T47D (cell line): ENCODE measurements at places on chromosomes 4 and X.

- peak; percentile 44 for DNase-seq
Observed at GRCh38 chr4:69098470-69098869, 2.2 kb downstream of the UGT2B7 start.

DNA sequence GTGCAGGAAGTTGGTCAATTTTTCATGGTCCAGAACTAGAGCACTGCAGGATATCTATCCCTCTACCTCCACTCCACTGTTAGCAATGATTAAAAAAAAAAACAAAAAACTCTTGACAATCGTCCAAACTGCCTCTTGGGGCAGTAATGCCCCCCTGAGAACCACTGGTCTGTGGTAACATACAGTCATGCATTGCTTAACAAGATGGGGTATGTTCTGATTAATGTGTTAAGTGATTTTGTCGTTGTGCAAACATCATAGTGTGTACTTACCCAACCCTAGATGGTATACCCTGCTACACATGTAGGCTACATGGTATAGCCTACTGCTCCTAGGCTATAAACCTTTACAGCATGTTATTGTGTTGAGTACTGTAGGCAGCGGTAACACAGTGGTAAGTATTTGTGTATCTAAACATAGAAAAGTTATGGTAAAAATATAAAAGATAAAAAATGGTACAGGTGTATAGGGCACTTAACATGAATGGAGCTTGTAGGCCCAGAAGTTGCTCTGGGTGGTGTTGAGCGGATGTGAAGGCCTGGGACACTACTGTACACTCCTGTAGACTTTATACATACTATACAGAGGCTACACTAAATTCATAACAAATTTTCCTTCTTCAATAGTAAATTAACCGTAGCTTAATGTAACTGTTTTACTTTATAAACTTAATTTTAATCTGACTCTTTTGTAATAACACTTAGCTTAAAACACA lies 34.1 kb downstream of the ART3 start:
- DNase-seq: no peak

- no peak for DNase-seq
Observed at GRCh38 chr4:113882668-113883067, 96.8 kb downstream of the ARSJ start.

DNA sequence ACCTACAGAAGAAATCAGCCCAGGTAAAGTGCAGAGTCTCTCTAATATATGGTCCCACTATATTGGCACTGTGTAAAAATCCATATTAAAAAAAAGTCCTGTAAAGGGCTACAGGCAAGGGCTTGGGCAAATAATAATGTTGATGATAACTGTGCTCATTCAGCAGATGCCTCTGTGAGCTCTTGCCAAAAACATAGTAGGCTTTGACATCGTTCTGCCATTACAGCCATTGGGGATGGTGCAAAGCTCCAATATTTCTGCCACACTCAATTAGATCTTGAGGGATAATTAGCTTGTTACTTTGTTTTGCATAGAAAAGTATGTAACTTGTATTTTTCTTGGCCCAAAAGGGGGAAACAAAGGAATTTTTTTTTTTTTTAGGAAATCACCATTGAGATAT lies 645.5 kb upstream of the FAM241A start:
- no peak for DNase-seq

DNA sequence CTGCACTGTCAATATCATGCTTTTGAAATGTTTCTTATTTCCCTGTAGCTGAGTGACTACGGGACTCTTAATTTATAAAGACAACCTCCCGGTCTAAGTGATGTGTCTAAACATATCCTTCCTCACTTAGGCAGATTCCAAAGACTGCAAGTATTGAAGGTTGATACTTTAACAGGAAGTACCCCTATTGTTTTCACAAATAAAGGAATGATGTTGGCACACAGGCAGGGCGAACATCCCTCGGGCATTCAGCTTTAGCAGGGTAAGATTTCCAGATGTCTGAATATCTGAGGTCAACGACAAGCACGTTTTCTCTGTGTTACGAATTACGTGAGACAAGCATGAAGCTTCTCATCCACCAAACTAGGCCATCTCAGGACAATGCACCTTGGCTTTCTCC lies 638.0 kb upstream of the FRG1 start:
- DNase-seq: no peak

GRCh38 chr4:95591278-95591677 lies 42.5 kb upstream of the UNC5C start:
- DNase-seq: no peak

GRCh38 chrX:134520860-134521390 lies 61.0 kb downstream of the HPRT1 start:
- peak; percentile 7 for DNase-seq

DNA sequence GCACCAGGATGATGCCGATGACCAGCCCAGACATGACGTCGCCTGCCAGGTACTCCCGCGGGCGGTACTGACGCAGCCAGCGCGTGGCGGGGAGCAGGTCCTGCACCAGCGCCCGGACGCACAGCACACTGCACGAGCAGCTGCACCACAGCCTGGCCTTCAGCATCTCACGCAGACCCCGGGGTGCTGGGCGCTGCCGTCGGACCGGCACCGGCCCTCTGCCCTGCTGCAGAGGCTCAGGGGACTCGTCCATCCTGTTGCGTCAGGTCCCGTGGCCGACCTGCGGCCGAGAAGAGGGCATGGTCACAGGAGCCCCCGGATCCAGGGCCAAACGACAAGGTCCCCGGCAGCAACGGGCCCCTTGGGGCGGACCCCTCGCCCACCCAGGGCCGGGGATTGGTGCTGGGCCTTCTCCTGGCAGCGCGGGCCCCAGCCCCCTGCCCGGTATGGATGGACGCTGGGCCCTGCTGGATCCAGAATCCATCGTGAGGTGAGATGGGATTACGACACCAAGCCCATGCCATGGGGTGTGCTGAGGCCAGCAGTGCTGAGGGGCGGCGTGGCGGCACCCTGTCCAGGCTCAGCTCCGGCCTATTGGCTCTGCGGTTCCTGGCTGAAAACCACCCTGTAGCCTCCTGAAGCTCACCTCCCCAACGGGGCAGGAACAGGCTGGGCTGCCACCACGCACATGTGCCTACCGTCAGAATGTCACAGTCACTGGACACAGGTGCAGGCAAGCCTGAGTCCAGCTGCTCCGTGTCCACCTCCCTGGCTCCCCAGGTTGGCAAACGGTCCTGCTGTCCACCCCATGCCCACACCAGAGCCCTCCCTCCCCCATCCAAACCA lies 1.5 kb downstream of the SLC26A1 start:
- no peak for DNase-seq

DNA sequence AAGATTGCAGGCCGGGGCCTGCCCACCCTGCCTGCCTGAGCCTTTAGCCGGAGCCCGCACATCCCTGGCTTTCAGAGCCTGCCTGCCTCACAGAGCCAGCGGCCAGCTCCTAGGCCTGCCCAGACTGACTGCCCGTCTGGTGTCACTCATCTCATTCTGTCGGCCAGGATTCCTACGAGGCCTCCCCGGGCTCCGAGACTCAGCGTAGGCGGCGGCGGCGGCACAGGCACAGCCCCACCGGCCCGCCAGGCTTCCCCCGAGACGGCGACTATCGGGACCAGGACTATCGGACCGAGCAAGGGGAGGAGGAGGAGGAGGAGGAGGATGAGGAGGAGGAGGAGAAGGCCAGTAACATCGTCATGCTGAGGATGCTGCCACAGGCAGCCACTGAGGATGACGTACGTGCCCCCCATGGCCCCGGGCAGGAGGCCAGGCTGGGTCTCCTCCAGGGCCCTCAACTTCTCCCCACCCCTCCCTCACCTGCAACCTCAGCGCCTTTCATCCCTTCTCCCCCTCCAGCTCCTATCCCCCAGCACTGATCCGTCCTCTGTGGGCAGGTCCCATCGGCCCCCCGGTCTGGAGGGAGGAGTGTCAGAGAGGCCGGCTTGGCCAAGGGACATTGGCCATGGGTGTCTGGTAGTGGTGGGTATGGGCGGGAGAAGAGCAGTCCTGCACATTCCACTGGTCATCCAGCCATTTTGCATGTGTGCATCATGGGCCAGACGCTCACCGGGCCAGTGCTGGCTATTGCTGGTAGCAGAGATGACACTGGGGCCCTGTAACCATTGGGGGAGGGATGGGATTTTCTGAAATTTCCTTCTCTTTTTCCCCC lies 22.6 kb upstream of the UBA1 start:
- DNase-seq: no peak

DNA sequence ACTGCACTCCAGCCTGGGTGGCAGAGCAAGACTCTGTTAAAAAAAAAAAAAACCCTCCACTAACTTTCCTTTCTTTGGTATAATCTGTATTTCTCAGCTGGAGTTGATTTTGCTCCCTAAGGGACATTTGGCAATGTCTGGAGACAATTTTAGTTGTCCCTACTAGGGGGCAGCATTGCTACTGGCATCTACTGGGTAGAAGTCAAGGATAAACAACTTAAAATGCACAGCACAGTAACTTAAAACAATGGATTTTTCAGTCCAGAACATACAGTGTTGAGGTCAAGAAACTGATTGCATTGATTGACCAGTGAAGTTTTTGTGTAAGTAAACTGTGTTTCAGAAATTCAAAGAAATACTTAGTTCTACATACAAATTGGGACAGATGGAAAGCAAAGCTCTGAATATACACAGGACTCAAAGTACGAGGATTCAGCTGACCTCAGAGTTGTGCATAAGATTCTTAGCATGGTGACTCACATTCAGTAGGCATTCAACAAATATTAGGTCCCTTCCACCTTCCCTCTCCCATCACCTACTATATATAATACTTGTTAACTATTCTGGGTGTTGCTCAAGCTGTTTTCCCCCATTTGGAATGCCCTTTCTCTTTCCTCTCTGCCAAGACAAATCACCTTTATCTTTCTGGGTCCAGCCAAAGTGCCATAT lies 8.8 kb downstream of the DDX53 start:
- DNase-seq: peak; percentile 13

DNA sequence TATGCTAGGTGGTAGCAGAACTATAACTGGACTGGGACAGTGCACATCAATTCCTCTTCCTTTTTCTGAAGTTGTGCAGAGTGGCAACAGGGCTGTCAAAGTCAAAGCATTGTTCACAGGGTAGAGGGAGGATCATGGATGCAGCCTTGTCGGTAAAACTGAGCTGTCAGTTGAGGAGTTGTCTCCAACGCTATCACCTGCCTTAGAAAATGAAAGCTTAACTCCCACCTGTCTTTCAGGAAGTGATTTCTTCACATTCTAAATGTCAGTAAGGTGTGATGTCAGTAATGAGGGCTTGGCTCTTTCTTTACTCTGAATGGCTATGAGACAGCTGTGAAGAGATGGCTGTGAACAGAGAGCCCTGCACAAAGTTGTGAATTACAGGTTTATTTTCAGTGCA lies 66.4 kb upstream of the BANK1 start:
- no peak for DNase-seq

GRCh38 chr4:170325599-170325998 lies 235.8 kb upstream of the AADAT start:
- no peak for DNase-seq

GRCh38 chr4:122879001-122879400 lies 43.4 kb downstream of the NUDT6 start:
- DNase-seq: no peak

DNA sequence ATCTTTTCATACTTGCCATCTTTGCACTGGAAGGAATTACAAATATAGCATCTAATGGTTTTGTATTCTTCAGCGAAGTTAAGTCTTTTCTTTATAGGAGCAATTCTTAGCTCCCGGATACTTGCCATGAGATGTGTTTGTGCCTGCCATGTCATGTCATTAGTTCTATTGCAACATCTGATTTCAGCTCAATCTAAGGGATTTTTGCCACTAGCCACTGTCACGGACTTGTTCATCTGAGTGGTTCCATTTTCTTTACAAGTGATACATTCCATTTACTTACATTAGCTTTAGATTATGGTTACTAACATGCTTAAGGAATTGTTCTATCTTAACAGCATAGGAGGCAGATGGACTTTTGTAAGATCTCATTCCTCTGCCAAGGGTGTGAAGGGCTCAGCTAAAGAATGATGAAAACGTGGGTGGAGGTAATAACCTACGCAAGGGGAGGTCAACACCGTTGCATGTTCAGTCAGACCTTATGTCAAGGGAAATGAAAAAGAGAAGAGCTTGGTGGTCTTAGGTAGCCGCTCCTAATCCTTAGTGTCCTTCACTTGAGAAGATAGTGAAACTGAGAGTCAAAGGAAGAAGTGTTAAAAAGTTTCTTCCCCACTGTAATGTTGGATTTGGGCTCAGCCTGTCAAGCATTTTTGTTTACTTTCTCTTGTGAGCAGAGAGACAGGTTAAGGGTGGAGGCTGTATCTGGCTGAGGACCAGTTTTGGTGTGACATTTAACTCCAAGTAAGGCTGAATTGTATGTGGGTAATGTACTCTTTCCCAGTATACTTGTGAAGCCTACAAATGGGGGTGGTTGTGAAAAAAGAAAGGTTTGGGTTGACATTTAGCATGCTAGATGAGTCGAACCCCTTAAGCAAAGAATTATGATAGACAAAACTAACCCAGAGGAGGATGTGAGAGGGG lies 3.6 kb upstream of the KLHL2 start:
- no peak for DNase-seq

DNA sequence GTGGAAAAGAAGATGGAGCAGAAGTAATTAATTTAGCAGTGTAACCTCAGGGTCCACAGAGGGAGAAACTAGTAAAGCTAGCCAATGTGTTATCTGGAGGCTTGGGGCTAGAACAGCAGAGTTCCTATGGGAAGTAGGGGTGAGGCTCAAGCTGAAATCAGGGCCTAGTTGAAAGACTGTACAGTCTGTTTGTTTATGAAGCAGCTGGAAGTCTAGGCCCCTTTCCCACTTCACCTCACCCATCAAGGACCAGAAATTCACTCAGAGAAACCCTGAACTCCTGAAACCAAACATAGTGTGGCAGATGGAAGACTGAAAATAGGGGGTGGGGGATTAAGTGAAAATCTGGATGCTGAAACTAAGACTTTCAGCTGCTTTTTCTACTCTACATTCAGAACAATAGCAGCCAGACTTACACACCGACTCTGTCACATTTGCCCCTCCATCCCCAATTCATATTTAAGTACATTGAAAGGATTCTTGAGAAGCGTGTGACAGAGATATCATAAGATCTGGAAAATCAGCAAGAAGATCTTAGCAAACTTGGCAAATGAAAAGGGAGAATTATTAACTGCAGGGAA lies 32.6 kb upstream of the FAM241A start:
- no peak for DNase-seq

DNA sequence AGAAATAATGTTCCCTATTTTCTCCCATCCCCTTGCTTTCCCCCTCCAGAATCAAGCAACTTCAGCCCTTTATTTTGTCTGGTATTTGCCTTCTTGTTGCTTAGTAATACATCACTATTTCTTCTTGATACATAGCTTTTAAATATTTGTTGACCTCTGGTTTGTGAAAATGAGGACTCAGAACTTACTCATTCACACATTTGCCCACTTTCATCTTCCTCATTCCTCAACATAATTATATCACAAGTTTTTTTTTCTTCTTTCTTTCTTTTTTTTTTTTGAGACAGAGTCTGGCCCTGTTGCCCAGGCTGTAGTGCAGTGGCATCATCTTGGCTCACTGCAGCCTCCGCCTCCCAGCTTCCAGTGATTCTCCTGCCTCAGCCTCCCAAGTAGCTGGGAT lies 28.9 kb upstream of the NDUFC1 start:
- no peak for DNase-seq

DNA sequence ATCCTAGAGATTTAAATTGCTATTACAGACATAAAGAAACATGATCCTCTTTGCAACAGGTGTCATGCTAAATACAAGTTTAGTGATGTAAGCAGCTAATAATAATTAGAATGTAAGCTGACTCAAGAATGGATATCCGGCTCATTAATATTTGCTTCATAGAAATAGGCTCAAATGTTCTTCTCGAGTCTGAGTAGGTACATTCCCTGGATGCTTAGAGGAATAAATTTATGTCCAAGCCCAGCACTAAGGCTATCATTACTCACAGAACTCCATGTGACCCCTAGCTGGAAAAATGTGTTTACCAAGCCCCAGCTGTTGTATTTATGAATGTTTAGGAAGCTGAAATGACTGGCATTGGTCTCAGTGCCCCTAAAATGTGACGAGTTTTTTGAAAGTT lies 87.6 kb upstream of the TSPAN7 start:
- DNase-seq: no peak

- DNase-seq: no peak
Observed at GRCh38 chr4:73066445-73066844, 3.1 kb downstream of the COX18 start.
